Activated T-cell treated with anti-CD3 and anti-CD28 coated beads, Interleukin-2, amount 50 U/mL, for 48 hours (primary cell): ENCODE measurements at places on chromosomes 13 and 19.
A peak's percentile ranks its signal among the peaks of the same experiment; 100 is the strongest.

GRCh38 chr13:87100431-87100830 lies 570.7 kb upstream of the SLITRK5 start:
- no peak for DNase-seq

DNA sequence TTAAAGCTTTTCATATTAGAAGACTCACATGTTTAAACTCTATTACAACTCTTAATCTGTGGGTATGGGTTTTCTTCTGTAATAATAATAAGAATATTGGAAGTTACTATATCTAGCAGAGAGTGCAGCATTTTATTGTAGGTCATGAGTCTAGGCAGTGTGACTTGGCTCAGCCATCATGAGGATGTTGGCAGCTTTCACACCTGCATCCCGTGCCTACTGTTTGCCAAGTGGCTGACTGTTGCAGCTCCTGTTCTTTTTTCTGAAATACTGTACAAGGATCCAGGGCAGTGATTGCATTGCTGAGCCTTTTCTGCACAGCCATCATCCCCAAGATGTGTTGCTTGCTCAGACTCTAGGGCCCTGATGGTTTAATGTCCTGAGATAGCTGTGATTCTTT lies 47.4 kb downstream of the MTUS2 start:
- no peak for DNase-seq

GRCh38 chr19:39053276-39054090 lies 21.1 kb upstream of the FBXO27 start:
- DNase-seq, result no peak

- DNase-seq, result no peak
These were observed 155.5 kb downstream of the FLT1 start for GRCh38 chr13:28339419-28339818.

- no peak for DNase-seq
These were observed 17.6 kb downstream of the NOVA2 start for GRCh38 chr19:45955905-45956608.

GRCh38 chr13:73880365-73880764 lies 253.8 kb downstream of the KLF12 start:
- DNase-seq, result no peak

DNA sequence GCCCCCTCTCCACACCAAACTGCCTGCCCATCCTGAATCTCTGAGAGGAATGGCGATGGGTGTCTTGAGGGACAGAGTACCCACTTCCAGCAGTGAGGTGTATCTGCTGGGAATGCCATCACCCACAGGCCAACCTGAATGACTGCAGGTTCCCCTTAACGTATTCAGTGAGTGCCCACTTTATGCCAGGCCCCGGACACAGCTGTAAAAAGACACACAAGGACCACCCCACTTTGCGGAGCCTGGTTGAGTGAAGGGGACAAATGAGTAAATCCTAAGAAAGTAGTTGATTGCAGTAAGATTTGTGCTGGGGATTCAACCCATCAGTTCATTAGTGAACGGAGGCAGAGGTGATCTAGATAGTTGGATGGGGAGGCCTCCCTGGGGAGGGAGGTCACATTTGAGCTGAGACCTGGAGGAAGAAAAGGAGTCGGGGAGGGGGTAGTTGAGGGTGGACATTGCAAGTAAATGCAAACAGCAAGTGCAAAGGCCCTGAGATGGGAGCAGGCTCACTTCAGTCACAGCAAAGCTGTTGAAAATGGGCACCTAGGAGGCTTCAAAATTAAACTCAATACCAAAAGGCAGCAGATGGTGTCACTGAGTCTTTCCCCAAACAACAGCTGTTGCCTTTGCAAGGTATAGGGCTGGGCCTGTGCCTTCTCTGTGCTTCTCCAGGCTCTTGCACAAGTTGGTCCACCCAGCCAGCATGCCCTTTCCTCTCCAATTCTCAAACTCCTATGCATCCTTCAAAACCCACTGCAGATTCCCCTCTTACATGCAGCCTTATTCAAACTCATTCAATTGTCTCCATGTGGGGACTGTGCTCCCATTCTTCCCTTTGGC lies 4.3 kb downstream of the GDF15 start:
- DNase-seq, result no peak

DNA sequence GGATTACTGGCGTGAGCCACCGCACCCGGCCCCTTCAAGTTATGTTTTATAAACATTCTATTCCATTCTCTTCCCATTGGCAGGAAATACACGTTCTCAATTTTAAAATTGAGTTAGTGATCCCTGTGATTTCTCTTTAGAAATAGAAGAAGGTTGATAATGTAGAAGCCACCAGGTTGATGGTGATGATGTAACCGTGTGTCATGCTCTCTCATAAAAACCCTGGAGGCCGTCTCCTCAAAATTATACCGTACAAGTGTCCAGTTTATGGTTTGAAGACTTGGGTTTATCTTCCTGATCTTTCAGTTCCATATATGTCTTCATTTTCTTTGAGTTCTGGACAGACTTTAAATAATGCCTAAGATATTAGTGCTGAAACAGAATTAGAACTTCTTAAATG lies 32.2 kb downstream of the COG3 start:
- no peak for DNase-seq

DNA sequence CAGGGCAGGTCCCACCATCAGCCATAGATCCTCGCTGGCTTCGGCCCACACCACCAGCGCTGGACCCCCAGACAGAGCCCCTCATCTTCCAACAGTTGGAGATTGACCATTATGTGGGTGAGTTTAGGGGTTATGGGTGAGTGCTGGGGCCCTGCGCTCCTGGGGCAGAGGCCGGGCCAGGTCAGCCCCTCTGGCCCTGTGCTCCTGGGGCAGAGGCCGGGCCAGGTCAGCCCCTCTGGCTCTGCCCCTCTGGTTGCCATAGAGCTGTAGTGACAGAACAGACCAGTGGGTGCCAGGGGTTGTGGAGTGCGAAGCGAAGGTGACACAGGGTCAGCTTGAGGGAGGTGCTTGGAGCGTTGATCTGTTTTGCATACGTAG lies 15.2 kb downstream of the POLD1 start:
- no peak for DNase-seq

- no peak for DNase-seq
These were observed 1725.2 kb downstream of the EFNB2 start for GRCh38 chr13:104810242-104810641.

DNA sequence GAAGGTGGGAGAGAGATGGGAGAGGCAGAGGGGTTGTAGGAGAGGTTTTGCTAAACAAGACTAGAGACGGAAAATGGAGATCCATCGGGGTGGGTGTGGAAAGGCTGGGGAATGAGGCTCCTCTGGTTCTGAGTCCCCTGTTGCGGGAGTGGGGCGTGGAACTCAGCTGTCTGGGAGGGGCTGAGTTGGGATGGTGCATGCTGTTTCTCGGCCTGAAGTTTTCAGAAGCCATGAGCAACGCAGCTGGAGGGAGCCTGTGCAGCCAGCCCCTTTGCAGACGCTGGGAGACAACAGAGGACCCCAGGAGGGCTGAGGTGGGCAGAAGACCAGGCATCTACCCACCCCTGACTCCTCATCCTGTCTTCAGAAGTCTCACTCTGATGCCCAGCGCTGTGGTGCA lies 7.4 kb upstream of the GIPR start:
- DNase-seq, result no peak

GRCh38 chr13:34698945-34699344 lies 243.1 kb upstream of the NBEA start:
- no peak for DNase-seq

GRCh38 chr19:42098781-42099180 lies 22.8 kb downstream of the ZNF574 start:
- DNase-seq, result no peak

GRCh38 chr13:49499889-49500660 lies 4.3 kb downstream of the PHF11 start:
- DNase-seq, result peak; percentile 25

DNA sequence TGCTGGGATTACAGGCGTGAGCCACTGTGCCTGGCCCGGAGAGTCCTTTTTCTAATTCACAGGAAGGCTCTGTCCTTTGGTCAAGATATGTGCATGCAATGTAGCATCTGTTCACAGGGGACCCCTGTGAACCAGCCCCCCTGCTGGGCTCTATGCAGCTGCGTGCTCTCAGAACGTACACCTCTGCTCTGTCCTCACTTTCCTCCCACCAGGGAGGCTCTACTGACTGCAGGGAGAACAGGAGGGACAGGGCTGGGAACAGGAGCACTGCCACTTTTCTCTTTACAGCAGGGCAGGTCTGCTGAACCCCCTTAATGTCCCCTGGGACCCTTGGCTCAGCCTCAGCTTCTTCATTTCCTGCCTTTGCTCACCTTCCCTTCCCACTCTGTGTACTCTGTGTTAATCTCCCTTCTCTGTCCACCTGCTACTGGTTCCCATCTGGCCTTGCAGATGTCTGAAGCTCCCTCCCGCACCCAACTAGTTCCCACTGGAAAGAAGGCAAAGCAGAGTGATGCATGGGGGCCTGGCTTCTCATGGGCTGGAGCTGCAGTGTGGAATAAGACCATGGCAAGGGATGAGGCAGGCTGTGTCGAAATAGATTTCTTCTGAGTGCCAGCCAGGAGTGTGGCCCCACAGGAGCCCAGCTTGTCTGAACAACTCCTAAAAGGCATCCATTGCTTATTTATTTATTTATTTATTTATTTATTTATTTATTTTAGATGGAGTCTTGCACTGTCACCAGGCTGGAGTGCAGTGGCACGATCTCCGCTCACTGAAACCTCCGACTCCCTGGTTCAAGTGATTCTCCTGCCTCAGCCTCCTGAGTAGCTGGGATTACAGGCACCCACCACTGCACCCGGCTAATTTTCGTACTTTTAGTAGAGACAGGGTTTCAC lies 7.2 kb downstream of the ADGRE2 start:
- no peak for DNase-seq

DNA sequence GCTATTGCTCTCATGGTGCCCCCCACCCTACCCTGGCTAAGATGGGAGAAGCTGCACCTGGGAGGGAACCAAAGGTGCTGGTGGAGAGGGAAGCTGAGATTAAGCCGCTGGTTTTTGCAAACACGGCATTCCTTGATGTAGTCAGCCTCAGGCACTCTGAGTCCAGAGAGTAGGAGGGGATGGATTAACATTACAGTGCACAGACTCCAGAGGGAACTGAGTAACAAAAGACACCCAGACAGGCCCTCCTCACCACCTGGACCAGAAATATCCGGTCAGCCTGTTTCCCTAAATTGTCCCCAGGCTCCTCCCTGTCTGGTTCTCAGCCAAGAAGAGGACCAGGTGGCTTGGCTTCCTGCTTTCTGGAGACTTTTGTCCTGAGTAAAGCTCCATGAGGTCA lies 28.9 kb upstream of the PABPC3 start:
- DNase-seq, result no peak

GRCh38 chr19:1502433-1503088 lies 10.3 kb downstream of the ADAMTSL5 start:
- no peak for DNase-seq

DNA sequence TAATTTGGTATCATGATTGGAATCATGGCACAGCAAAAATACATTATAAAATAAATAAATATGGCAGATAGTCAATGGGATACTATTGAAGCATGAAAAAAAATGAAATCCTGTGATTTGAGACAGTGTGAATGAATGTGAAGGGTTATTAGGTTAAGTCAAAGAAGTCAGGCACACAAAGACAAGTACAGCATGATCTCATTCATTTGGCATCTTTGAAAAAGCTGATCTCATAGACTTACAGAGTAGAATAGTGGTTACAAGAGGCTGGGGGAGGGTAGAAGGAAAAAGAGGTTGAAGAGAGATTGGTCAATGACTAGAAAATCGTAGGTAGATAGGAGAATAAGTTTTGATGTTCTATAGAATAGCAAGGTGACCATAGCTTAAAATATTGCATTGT lies 295.1 kb upstream of the SLITRK5 start:
- no peak for DNase-seq

GRCh38 chr13:77335543-77335942 lies 8.6 kb upstream of the MYCBP2 start:
- no peak for DNase-seq

DNA sequence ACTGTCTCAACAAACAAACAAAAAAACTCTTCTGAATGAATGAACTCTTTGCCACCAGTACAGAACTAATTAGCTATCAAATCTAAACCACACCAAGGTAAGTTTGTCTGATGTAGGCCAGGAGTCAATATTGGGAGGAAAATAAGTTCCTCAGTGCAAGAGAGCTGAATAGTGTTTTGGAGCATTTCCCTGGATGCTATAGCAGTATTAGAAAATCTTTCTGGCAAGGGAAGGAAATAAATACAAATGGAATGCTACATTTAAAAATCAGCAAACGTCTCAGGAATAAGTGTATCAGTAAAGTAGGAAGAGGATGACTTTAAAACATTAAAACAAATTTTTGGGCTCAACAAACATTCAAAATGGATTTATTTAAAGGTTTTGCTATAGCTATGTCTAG lies 81.3 kb upstream of the TMTC4 start:
- DNase-seq, result no peak

DNA sequence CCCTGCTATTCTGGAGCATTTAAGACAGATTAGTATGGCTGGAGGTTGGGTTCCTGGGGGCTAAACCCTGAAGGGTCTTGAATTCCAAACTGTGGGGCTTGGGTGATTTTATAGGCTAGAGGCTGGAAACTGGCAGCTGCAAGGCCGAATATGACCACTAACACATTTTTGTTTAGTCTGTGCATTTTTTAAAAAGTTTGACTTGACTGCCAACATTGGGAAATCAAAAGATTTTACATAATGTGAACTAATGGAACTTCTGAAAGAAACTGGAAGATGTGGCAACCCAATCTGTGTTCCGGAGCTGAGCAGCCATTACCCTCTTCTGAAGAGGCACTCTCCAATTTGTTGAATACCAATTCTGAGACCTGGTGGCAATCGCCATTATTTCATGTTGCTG lies 5.1 kb downstream of the ZNF784 start:
- DNase-seq, result no peak

GRCh38 chr13:98486412-98486811 lies 90.5 kb downstream of the STK24 start:
- no peak for DNase-seq
